ENCODE measurements at places on chromosomes 2 and 18.

- DNase-seq: no peak
Observed at GRCh38 chr18:58805467-58806187, 59.0 kb upstream of the ZNF532 start.

- peak; percentile 43 for DNase-seq
Observed at GRCh38 chr2:217789003-217789735, 213.6 kb downstream of the TNS1 start.

DNA sequence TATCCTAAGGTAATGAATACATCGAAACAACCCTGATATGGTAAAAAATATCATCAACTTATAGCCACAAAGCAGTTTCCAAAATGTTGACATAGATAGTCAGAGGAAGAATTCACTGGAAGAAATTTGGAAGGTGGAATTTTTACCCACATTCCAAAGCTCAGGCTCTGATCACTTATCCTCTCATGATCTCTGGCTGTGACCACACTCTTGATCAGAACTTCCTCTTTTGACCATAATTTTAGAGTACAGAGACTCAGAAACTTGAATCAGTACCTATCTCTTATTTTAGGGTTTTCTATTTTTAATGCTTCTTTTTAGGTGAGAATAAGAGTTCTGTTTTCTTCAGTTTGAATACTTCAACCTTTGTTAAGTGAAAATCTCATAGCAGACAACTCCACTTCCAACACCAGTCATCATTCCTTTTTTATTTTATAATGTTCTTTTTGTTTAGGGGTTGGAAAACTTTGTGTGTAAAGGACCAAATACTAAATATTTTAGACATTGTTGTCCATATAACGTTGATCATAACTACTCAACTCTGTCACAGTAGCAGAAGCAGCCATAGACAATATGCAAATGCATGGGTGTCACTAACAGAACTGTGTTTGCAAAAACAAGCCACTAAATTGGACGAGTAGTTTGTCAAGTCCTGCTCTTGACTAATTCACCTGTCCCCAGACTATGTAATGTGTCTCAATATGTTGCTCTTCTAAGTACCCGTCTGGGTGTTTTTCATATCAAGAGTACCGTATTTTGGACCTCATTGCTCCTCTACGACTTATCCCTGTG is 891.6 kb upstream of the CRIM1 start:
- DNase-seq: no peak

DNA sequence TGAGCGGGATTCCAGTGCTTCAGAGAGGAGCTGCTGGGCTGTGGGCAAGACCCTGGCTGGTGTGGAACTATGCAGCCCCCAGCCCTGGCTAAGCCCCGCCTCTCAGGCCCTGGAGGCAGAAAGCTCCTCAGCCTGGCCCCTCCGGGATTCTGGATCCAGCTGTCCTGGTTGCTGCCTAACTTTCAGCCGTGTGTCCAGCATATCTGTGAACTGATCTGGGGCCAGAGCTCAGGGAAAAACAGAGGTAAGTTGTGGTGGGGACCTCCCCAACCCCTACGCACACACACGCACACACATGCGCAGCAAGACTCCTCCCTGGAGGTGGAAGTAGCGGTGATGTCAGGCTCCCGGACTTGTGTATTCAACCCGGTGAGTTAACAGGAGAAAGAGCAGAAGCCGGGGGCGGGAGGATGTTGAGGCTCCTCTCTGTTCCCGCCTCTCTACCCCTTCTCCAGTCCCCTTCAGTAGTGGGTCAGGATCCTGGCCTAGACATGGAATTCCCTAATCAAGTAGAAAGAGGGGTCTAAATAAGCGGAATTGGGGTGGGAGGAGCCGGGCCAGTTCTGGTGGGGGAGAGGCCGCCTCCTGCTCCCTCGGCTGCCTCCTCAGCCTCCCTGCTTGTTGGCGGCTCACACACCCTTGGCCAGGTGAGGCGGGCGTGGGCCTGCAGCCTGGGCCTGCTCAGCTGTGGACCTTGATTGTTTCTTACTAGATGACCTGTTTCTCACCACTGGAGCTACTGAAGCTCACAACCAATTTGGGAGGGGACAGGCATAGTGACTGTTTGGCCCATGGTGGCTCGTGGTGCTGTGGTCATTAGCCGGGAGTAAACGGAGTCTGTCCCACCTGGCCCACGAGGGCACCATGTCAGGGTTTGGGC is 33.4 kb downstream of the SIX2 start:
- no peak for DNase-seq

- no peak for DNase-seq
Observed at GRCh38 chr2:2714408-2714807, 383.3 kb upstream of the MYT1L start.

DNA sequence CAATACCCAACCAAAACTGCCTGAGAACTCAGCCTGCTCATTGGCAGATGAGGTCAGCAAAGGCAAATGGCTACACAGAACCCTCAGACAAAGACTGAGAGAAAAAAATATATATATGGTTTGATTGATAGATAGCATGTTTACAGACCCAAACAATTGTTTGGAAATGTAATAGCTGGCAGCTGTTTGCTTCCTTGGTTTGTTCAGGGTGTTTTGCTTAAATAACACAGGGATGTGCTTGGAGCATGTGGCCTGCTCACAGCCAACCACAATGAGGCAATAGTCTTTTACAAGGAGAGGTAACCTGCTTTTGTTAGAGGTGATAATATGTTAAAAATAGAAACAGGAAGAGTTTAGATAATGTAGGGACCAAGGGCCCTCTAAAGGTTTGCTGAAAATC is 84.5 kb downstream of the PDK1 start:
- no peak for DNase-seq

GRCh38 chr18:79447703-79448367 is 52.1 kb downstream of the NFATC1 start:
- DNase-seq: no peak

DNA sequence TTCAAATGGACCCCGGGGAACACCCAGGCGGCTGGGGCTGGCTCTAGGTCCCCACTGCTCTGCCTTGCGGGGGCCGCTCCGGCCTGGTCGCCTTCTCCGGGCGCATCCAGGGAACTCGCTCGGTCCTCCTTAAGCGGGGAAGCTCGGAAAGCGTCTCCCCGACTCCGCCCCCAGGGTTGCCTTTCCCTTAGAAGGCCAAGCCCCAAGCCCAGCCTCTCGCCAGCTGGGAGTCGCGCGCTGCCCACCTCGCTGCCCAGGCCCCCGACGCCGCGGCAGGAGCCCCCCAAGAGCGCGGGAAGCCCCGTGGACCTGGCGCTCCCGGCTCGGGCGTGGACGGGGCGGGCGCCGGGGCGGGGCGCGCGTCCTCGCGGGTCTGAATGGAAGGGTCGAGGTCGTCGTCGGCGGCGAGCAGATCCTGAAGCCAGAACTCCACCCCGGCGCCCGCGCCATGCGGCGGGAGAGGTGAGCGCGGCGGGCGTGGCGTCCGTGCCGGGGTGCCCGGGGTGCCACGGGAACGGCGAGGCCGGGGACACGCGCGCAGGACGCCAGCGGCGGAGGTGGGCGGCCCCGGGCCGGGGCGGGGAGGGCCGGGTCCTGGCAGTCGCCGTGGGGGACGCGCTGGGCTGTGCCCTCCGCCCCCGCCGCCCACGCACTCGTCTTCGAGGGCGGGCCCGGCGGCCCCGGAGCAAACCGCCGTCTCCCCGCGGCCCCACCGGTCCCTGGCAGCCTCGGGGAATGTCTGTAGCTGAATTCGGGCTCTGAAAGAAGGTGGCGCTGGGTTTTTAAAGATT is at the start of gene BOK:
Gene BOK, plus strand, starts transcription at position 214 of the 791 bp plus-strand sequence. CDS start 739 bp downstream, outside the sequence.
- DNase-seq: no peak

- no peak for DNase-seq
Observed at GRCh38 chr18:63161032-63161760, 158.4 kb downstream of the BCL2 start.

DNA sequence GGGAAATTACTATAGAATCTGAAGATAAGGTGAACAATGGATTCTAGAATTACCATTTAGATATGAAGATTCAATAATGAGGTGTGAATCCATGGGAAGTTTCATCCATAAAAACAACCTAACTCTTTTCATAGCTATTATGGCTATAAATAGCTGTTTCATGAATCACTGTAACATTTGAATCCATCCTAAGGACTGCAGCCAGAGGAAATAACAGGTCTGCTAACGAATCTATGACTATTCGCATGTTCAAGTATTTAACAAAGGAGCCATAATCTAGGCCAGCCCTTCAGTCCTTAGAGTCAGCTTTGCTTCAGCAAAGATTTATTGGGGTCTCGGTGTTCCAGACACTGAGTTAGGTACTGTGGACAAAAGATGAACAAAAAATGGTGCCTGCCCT is 87.1 kb downstream of the MYOM1 start:
- no peak for DNase-seq

GRCh38 chr2:160014227-160014626 is 48.2 kb downstream of the PLA2R1 start:
- DNase-seq: no peak

GRCh38 chr2:240998706-240998994 is 232 bp downstream of the SNED1 start:
- no peak for DNase-seq

DNA sequence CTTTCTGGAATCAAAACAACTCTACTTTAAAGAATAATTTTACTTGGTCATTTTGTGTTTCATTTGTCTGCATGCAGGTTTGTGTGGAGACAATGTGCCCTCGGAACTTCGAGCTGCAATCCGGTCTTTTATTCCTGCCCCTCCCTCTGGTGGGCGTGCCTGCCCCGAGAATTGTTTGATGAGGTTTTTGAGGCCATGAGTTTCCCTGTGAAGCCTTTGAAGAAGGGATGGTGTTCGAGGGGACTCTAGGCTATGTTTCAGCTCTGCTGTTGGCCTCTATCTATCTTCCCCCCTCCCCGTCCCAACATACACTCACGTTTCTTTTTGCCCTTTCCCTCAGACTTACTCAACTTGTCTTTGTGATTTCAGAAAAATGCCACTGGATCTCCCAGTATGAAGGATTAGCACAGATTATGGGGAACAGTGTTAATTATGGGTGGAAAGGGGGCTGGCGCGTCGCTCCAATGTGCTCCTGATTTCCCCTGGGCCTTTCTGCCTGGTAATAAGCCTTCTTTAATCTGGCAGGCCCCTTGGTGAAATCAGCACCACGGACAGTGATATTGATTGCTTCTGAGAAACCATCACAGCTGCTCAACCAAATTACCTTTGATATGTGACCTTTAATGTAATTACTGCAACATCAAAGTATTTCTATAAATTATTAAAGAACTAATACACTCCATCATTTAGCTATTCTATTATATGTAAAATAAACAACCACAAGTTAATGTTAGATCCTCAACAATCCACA is 82.2 kb downstream of the CELF4 start:
- no peak for DNase-seq

DNA sequence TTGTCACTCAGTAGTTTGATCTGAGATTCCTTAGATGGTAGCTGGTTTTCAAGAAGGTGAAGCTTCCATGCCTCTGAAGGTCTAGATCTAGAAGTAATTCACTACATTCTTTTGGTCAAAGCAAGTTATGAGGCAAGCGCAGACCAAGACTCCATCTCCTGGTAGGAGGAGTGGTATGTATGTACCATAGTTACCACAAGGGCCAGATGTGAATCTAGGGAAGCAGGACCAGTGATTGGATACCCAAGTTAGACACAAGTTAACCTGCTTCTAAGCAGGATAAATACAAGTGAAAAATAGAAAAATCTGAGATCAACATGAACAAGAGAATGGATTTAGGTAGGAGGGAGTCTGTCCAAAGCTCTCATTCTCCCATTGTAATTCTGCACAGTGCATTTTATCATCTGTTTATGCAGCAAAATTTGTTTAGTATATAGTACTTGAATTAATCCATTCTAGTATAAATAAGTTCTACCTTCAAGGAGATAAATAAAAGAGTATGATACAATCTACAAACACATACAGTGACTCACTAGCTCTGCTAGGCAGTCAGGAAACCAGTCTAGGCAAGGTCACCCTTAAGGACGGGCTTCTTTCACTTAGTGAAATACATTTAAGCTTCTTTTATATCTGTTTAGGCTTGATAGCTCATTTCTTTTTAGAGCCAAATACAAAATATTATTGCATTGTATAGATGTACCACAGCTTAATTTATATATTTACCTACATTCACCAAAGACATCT is 14.2 kb upstream of the DOCK10 start:
- no peak for DNase-seq

GRCh38 chr2:96948834-96949520 is 37.4 kb downstream of the FAM178B start:
- DNase-seq: no peak

- DNase-seq: no peak
Observed at GRCh38 chr18:78720456-78721237, 259.0 kb upstream of the SALL3 start.

DNA sequence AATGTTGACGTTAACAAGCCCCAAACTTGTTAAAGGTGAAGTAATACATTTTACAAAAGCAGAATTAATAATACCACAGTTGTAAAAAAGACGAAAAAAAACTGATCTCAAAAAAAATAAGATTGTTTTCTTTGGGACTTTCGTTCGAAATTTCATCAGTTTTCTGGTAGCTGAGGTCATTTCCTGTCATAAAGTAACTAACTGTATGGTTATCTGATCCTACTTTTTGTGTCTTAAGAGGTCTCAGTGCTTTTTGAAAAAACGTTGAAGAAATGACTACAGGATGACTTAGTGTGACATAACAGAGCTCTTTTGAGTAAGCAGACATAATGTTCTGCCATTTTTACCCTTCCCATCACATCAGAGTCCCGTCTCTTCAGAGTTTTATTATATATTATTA is 79.3 kb downstream of the BIRC6 start:
- DNase-seq: no peak

GRCh38 chr2:238731961-238732360 is 115.9 kb upstream of the TWIST2 start:
- no peak for DNase-seq

DNA sequence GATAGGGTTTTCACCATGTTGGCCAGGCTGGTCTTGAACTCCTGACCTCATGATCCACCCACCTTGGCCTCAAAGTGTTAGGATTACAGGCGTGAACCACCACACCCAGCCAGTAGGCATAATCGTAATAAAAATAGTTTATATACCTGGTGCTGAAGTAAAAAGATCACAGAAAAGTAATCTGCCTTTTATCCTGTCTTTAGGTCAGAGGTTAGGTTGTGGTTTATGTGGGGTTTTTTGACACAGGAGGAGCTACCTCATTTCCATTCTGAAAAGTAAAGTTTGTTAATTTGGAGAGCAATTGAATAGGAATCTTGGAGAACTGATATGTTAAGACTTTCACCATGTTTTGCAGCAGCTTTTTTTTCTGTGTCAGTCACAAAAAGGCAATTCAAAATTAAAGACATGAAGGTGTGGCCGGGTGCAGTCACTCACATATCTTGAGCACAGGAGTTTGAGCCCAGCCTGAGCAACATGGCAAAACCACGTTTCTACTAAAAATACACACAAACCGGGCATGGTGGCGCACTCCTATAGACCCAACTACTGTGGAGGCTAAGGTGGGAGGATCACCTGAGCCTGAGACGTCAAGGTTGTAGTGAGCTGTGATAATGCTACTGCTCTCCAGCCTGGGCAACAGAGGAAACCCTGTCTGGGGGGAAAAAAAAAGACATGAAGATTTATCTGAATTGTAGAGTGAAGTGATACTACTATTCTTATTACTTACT is 31.5 kb downstream of the CCNT2 start:
- DNase-seq: no peak

Measured in brain pericyte (primary cell).